ENCODE measurements at places on chromosomes 7 and 10.

- DNase-seq, result no peak
Measured at GRCh38 chr7:16634271-16634738, 11.2 kb downstream of the ANKMY2 start.

DNA sequence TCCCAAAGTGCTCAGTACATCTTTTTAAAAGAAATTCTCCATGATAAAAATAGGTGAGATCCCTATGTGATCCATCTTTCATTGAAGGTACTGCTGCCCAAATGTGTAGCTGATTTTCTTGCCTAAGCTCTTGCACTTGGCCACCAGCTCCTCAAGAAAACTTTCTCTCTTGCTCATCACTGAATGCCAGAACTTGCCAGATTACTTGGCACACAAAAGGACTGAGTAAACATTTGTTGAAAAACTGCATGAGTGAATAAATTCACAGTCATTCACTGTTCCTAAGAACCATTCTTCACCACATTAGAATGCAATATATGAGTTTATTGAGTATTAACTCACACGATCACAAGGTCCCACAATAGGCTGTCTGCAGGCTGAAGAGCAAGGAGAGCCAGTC, 99.9 kb downstream of the TRIL start:
- DNase-seq, result no peak

- DNase-seq, result no peak
Measured at GRCh38 chr10:11898033-11898371, 74.8 kb downstream of the PROSER2 start.

DNA sequence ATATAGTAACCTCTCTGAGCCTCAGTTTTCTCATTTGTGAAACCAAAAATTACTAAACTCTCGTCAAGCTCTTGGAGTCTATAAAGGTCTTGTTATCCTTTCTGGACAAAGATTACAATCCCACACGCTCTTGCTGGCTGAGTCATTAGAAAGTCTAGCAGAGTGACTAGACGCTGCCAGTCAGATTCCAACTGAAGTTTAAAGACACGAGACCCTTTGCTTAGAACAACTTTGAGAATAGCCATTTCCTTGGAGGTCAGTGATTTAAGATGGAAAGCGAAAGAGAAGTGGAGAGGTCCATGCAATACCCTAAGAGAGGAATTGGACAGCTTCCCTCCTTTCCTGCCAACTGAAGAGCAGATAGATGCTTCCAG, 119.5 kb downstream of the APBB1IP start:
- DNase-seq, result no peak

GRCh38 chr10:73785721-73786511, 510 bp downstream of the ZSWIM8 start:
- DNase-seq, result no peak

DNA sequence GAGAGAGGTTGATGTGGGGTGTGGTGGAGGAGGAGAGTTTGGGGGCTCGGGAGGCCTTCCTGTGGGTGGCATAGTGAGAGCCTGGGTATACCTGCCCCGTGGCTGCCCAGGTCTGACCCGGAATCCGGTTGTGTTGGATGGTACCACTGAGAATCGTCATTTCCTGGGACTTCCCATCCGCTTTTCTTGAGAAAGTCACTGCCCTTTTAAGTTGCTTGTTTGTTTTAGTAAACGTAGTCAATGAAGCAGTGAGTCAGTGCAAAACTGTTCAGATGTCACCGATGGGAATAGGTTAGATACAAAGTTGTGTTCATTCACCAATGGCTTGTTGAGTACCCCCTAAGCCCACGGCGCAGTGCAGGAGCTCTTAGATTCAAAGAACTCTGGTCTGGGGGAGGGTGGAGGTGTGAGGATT, 285.8 kb downstream of the CAMK1D start:
- DNase-seq, result no peak

- no peak for DNase-seq
Measured at GRCh38 chr10:22317076-22317370, 835 bp downstream of the COMMD3 start.

GRCh38 chr10:52541006-52541473, 227.0 kb downstream of the DKK1 start:
- no peak for DNase-seq

- DNase-seq, result no peak
Measured at GRCh38 chr10:119919271-119919670, 26.7 kb downstream of the SEC23IP start.

DNA sequence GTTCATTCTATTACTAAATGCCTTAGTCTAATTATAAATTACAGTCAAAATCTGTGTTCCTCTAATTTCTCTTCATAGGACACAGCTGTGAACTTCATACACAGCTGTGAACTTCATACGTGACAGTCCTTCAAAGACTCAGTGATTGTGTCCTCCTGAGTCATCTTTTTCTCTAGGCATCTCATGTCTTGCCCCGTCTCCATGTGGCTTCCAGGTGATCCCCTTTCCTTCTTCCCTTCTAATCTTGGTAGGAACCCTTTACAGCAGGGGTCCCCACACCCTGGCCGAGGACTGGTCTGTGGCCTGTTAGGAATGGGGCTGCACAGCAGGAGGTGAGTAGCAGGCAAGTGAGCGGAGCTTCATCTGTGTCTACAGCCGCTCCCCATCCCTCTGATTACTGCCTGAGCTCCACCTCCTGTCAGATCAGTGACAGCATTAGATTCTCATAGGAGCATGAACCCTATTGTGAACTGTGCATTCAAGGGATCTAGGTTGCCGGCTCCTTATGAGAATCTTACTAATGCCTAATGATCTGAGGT, 14.0 kb upstream of the EIF5AL1 start:
- no peak for DNase-seq

DNA sequence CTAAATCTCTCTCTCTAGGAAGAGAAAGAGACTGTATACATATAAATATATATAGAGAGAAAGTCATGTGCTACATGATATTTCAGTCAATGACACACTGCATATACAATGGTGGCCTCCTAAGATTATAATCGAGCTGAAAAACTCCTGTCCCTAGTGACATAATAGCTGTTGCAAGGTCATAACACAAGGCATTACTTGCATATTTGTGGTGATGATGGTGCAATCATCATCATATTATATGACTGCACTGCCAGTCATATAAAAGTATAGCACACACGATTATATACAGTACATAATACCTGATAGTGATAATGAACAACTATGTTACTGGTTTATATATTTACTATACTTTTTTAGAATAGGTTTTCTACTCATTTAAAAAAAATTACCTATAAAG, 316.7 kb downstream of the FGFR2 start:
- DNase-seq, result no peak

DNA sequence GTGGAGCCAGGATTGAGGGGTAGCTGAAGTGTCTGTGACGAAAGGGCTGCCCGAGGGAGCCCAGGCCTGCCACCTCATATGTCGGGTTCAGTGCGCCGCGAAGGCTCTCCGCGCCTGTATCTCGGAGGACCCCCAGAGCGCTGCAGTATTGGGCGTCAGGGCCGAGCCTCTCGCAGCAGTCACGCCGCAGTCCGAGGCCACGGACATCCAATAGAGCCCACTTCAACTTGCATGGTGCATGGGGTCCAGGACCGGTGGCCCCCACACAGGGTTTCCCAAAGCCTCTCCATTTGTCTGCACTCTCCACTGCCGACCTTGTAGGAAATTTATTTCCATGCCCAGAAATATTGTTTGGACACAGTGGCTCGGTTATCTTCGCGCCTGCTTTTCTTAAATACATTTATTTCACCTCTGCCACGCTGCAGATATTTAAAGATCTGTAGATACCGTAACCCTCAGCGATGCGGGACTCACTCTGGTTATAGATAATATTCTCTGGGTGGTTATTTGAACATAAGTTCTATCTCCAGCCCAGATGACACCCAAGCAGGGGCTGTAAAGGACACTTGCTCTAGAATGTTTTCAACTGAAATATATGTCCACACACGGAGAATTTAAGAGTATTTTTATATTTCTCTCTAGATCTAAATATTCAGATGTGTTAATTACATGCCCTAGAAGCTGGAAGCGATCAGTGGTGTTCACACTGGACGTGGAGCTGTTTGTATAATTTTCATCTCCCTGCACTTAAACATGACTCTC, 5.1 kb upstream of the ZNF503 start:
- no peak for DNase-seq

GRCh38 chr10:46530249-46531186, 25.9 kb downstream of the GPRIN2 start:
- no peak for DNase-seq

GRCh38 chr7:142443216-142444010, 185.6 kb upstream of the PRSS58 start:
- no peak for DNase-seq

DNA sequence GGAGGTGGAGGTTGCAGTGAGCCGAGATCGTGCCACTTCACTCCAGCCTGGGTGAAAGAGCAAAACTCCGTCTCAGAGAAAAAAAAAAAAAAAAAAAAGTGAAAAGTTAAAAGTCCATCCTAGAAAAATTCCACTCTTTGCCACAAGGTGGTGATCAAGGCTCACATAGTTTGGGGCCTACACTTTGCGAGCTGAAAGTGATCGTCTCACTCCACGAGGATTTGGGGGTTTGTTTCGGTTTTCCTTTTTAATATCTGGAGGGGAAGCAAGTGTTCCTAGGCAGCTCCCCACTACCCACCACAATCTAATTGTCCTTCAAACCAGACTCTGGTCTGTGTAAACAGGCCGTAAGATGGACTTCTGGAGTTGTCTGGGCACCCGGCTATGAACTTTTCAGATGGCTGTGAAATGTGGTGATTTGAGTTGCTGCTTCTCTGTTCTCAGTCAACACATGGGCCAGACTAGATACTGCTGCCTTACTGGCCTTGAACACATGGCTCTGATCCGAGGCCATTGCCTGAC, 27.1 kb downstream of the PRLHR start:
- peak; percentile 13 for DNase-seq

DNA sequence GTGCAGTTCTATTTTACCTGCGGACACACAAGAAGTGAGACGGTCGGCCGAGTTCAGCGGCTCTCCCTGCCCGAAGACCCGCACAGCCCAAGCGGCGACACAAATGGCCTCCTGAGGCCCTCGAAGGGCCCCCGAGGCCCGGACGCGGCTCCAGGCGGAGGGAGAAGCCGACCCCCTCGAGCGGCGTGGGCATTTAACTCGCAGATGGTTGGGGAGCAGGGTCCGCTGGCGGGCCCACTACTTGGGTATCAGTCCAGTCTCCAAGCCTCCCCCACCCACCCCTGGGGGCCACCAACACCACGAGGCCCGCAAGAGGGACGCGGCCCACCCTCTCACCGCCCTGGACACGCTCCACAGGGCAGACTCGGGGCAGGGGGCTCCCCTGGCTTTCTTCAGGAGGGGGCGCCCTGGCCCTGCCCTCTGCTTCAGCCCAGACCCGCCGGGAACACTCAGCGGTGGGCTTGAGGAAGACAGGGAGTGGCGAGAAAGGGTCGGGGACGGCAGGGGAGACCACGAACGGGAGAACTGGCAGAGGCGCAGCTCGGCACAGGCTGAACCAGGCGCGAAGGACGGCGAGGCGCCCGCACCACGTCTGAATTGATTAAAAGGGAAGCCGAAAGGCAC, 1.7 kb downstream of the IGF2BP3 start:
- no peak for DNase-seq

- no peak for DNase-seq
Measured at GRCh38 chr7:2566348-2566889, 7.6 kb downstream of the IQCE start.

DNA sequence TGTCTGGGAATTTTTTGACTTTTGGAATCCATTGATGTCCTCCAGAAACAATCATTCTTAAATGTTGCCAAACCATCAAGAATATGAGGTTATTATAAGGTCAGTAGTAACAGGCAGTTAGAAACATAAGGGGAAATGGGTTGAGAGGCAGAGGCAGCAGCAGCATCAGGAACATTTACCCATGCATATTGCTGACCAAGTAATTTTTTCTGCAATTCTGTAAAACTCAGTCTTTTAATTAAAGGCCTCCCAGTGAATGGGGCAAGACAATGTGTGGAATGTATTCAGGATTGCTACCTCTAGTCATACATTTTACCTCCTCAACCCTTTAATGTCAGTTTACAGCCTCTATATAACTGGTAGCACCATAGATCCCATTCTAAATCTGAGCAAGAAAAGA, 66.5 kb upstream of the SKAP2 start:
- no peak for DNase-seq
